ENCODE measurements at places on chromosomes 6 and 20. TPM values are rescaled to one million over a fixed set of nuclear protein-coding genes. Genes with fewer than 3 reads are reported as not detected.

Gene TSPO2
- polyA plus RNA-seq, result 0.38 TPM

Gene SIRPD
- polyA plus RNA-seq, result not detected

DNA sequence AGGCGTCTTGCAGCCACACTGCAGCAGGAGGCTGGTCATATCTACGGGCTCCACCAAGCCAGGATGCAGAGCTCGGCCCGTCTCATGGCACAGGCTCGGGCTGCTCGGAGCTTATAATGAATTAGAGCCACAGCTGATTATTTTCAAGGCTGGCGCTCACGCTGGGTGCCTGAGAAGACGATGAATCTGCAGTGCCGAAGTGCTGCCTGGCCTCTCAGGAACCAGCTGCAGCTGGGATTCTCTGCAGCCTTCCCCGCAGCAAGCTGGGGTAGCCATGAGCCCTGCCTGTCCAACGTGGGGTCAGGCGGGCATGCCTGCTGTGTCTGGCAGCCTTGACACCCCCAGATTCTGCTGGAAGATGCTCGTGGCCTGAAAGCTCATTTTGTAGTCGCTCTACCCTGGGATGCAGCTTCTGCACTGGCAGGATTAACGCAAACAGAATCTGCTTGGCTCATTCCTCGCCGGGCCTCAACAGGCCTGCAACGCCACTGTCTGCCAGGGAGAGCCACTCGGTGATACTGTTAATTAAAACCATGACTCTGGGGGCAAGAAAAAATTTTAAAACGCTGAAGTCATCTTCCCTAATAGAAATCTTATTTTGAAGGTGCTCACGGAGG is 104.3 kb downstream of the CDH26 start:
- H3K36me3 ChIP-seq, result no peaks in the 10 kb centered on the region
- DNase-seq, result peak; percentile 86
- no peaks in the 10 kb centered on the region for H3K27me3 ChIP-seq
- H3K4me3 ChIP-seq, result no peak overlapping the region
- H3K4me1 ChIP-seq, result peaks cover 28% of the 10 kb centered on the region
- peak overlapping the region; percentile 72 for H3K27ac ChIP-seq

- no peaks in the 10 kb centered on the region for H3K27me3 ChIP-seq
- no peak for DNase-seq
- H3K4me1 ChIP-seq, result no peaks in the 10 kb centered on the region
- no peaks in the 10 kb centered on the region for H3K36me3 ChIP-seq
Observed at GRCh38 chr20:17759449-17759848, 59.7 kb downstream of the BANF2 start.

Data from spinal cord (tissue), 10 donors.